Substantia nigra (tissue), 51 donors: ENCODE measurements at places on chromosomes 4 and X.

DNA sequence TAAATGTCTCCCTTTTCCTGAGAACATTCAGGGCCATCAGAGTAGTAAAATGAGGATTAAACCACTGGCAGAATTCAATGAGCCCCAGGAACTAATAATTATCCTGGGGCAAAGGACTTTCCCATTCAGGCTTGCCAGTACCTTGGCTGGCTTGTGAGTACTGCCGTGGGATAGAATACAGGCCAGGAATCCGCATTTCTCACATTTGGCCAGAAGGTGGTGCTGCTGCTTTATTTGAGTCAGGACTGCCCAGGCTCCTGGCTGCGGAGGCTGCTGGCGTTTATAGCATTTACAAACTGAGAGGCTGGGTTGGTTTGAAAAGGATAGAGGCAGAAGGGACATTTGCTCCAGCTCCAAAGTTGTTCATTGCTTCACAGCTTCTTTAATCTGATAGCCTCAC lies 91.4 kb downstream of the RTL9 start:
- DNase-seq, result no peak

GRCh38 chr4:77697860-77698590 lies 92.4 kb downstream of the CXCL13 start:
- peak; percentile 7 for DNase-seq

DNA sequence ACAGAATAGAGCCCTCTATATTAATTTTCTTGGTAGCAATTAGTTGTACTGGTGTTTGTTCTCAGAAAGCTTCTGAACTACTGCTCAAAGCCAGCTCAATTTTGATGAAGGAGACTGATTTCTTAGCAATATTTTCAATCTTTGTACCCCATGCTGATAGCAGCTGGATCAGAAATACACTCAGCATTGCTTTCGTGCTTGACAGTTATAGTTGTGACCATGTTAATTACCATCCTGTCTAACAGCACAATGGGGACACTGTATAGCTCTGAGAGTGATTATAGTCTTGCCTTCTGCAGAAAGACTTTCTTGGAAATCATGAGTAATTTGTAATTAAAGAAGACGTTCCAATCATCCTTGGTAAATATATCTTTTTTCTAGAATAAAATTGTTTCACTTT lies 79.7 kb upstream of the GNPDA2 start:
- DNase-seq, result no peak

DNA sequence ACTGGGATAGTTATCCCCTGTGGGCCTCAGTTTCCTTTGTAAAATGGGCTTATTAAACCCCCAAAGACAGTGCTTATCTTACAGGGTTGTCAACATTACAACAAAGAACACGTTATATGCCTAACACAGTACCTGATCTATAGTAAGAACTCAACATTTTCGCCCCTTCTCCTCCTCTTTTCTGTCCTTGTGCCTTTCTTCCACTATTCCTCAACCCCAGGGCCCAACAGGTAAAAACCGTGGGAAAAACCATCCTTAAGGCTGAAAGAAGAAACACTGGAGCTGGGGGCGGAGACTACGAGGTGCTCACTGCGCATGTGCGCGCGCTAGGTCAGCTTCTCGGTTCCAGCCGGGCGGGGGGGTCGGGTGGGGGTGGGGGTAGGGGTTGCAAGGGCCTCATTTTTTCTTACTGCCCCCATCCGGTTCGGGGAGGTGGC lies 426 bp upstream of the XIAP start:
- peak; percentile 88 for DNase-seq

- no peak for DNase-seq
Measured at GRCh38 chr4:24137671-24138601, 248.1 kb upstream of the PPARGC1A start.

DNA sequence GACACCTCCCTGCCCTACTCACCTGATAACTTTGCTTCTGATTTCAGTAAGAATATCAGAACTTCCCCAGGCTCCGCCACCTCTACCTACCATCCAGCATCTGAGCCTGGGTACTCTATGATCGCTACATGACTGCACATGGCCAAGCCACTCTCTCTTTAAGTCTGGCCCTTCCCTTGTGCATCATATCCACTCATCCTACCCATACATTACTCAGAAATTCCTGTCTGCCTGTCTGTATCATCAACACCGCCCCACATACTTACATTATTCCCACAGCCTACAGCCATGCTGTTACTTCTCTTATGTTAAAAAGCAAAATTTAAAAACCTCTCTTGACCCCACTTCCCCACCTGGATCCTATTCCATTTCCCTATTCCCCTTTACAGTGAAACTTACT lies 84.7 kb downstream of the SCD5 start:
- no peak for DNase-seq

DNA sequence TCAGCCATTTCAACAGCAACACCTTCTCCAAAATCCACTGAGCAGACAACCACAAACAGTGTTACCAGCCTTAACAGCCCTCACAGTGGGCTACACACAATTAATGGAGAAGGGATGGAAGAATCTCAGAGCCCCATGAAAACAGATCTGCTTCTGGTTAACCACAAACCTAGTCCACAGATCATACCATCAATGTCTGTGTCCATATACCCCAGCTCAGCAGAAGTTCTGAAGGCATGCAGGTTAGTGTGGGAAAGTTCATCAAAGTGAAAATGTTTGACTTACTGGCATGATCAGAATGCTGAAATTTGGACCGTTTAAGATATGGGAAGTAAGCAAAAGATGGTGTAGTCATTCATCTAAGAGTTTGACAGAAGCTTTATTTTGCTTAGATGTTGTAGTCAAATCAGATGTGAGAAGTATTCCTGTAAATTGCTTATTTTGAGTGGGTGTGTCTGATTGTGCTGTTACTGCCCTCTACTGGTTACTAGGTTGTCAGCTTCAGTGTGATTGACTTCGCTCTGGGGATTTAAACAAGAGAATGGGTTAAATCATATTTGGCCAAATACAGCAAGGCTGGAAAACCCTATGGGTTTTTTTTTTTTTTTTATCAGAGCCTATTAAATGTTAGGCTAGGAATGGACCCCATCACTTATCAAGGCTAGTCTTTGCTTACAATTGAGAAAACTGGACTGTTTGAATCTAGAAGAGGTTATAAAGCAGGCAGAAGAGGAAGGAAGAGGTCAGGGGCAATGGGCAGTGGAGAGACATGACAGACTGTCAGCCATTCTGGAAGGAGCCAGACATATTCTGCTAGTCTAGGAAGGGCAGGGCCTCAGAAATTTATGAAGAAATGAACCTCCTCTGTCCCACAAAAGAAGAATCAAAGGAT lies 130.3 kb downstream of the DIPK2B start:
- DNase-seq, result no peak

DNA sequence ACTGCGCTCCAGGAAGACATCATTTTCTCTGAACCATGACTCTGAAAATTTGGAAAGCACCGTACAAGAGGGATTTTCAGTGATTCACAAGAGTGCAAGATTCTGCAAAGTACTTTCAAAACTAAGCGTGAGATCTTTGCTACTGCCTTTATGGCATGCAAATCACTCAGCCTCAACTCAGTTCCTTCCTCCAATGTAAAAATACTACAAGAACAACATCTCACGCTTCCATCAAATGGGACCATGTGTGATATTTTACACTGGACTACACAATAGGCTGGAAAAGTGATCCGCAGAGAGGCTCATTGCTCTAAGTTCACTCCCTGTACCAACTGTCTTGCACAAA lies 674 bp upstream of the IL15 start:
- DNase-seq, result no peak

DNA sequence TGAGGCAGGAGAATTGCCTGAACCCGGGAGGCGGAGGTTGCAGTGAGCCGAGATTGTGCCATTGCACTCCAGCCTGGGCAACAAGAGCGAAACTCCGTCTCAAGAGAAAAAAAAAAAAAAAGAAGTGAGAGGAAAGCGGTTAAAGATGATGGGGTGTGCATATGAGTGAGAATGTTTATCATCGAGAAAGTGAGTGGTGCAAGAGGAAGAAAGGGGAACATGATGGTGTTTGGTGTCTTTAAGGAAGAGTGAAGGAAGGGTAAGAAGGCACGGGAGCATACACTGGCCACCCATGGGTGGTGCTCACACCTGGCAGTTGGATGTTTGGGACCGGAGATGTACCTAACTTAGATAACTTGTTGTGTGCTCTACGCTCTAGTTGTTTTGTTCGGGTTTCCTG lies 62.2 kb downstream of the STOX2 start:
- DNase-seq, result no peak

- DNase-seq, result no peak
Measured at GRCh38 chr4:169802873-169803272, 45.1 kb upstream of the HPF1 start.

GRCh38 chrX:17922303-17922702 lies 61.2 kb upstream of the RAI2 start:
- no peak for DNase-seq

DNA sequence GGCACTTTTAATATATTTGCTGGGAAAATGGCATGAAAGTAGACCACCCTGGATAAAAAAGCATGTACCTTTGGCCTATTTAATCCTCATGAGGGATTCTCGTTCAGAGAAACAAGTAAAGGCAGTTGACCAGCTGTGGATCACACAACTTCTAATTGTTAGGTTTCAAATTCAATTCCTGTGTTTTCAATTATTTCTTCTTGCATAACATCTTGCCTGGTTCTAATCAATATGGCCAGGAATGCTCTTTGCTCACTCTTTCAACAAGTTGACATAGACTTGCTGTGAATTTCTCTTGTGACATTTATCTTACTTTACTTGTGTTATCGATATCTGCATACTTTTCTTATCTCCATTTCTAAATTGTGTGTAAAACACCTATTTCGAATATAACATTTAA lies 211.8 kb downstream of the SLC7A11 start:
- no peak for DNase-seq

DNA sequence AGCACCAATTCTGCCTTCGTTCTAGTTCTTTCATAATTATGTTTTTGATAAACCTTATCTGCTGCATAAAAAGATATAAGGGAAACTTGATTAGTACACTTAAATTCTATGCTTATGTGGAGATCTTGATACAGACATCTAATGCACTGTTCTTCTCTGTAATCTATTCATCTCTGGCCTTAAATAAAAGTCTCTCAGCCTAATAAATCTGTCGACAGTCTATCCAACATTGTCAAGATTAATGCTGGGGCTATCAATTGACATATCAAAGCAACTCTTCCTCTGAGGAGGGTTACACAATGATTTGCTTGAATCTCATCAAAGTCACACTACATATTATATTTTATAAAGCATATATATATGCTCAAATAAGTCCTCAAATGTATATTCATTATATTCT lies 545.5 kb downstream of the SPOCK3 start:
- DNase-seq, result no peak

DNA sequence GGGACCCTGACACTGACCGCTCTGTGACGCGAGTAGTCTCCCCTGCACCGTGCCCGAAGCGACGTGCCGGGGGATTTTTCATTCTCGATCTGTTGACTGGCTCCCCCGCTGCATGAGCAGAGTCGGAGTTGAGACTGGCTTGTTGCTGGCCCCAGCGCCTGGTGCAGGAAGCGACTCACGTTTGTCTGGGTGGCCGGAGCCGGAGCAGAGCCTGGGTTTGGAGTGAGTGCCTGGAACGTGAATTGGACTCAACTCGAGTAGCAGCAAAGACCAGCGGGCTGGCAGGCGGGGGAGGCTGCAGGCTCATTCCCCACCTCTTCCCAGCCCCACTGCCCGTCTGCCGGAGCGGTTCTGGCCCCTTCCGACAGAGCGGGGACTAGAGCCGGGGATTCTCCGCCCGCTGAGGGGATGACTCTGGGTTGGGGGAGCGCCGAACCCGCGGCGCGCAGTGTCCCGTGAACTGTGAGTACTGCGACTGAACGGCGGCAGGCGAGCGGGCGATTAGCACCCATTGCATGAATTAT lies 554 bp downstream of the PCDH7 start:
- DNase-seq, result no peak

DNA sequence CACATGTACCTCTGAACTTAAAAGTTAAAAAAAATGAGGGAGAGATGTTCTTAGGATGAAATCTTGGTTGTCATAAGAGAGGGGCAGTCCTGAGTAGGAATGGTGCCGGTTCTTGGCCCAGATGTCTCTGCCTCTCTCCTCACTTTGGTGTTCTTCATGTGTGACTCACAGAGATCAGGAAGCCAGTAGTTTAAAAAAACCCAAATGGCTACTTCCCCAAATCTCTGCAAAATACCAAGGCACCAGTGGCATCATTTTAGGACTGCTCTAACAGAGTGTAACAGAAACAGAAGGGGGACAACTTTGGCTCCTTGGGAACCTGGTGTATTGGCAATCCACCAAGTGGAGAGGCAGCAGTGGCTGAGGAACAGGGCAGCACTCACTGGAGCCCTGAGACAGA lies 116.8 kb downstream of the SCD5 start:
- no peak for DNase-seq

DNA sequence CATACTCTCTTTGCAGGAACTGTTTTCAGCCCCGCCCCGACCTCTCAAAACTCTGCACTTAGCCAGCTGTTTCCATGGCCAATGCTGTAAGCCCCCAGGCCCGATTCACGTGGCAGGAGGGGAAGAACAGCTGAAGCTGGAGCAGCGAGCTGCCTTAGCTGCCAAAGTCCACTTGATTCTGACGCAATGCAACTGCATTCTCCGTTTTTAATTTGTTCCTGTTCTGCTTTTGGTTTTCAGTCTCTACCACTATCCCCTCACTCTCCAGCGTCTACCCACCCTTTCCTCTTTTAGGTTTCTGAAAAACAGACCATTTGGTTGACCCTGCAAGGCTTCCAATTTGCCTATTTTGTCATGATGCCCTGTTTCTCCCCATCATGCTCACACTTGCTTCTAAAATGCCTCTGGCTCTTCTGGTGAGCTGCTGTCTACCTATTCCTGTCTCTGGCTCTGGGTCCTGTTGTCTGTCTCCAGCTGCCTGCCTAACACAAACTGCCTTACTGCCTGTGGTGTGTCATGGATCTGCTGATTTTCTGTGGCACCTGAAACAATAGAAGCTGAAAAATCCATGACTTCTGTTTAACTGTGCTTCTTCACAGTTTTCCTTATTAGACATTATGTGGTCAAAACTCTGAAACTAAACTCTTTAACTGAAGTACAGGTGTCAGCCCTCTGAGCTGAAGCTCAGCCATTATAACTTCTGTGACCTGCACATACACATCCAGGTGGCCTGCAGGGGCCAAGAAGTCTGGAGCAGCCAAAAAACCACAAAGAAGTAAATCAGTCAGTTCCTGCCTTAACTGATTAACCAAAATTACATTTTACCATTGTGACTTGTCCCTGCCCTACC lies 160.5 kb upstream of the AGTR2 start:
- DNase-seq, result no peak

DNA sequence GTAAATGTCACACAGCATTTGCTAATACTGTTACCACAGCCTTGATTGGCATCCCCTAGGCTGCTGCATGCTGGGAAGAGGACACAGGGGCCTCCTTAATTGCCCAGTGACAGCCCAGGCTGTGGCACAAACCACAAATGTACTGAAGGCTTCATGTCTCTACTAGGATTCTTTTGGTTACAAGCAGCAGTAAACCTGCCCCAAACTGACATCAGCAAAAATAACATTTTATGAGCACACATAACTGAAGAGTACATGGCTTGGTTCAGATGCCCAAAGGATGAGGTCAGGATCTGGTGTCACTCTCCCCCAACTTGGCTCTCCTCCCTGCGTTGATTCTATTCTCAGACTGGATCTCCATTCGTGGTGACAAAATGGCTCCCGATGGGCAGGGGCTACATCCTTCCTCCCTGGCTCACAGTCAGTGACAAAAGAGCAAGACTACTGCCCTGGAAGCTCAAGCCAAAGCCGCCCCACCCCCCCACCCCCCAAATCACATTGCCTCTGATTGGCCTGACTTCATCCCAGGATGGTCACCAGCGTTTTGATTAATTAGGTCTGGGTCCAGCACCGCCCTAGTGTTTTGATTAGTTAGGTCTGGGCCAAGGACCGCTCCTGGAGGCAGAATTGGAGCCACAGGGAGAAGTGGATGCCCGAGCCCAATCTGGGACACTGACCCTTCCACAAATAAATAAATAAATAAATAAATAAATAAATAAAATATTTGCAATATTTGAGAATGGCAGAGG lies 180.5 kb upstream of the RBPJ start:
- no peak for DNase-seq
